Airway epithelial cell (primary cell): ENCODE measurements at places on chromosomes 6 and 20. TPM values are rescaled to one million over a fixed set of nuclear protein-coding genes. Genes with fewer than 3 reads are reported as not detected.

ARFGEF3 gene
- 3.0 and 4.9 TPM in 2 replicates for total RNA-seq

TENT5A gene
- 3.1 and 3.3 TPM in 2 replicates for total RNA-seq

OXT gene
- total RNA-seq = not detected in 2 replicates

LY6G6C gene
- 1.5 and 3.7 TPM in 2 replicates for total RNA-seq

RIPPLY2 gene
- not detected in 2 replicates for total RNA-seq

GFOD1 gene
- 8.4 and 10.2 TPM in 2 replicates for total RNA-seq

MYBL2 gene
- 38.6 and 47.8 TPM in 2 replicates for total RNA-seq

SLC22A23 gene
- total RNA-seq = 24.8 and 26.8 TPM in 2 replicates

CD24 gene
- 871 and 1,303 TPM in 2 replicates for total RNA-seq

CLDN20 gene
- 0.14 TPM in 1 of 2 replicates, not detected in the other for total RNA-seq

MRAP2 gene
- 0.46 and 0.49 TPM in 2 replicates for total RNA-seq

ZNF391 gene
- total RNA-seq = 0.65 and 2.8 TPM in 2 replicates

MOXD1 gene
- 0.88 and 1.6 TPM in 2 replicates for total RNA-seq

FBXO30 gene
- 3.4 and 5.1 TPM in 2 replicates for total RNA-seq

TAAR6 gene
- not detected in 2 replicates for total RNA-seq

FAM50B gene
- 3.3 and 5.6 TPM in 2 replicates for total RNA-seq

PLCB1 gene
- total RNA-seq = 0.85 and 1.7 TPM in 2 replicates

KHDC1L gene
- not detected in 2 replicates for total RNA-seq

SLC52A3 gene
- 0.42 and 0.71 TPM in 2 replicates for total RNA-seq

RNF182 gene
- 0.07 TPM in 1 of 2 replicates, not detected in the other for total RNA-seq

SLC35A1 gene
- 8.5 and 12.2 TPM in 2 replicates for total RNA-seq

TMEM151B gene
- under 0.01 TPM in 1 of 2 replicates, not detected in the other for total RNA-seq

TMEM170B gene
- 0.05 and 0.21 TPM in 2 replicates for total RNA-seq

MATN4 gene
- 0.05 TPM in 1 of 2 replicates, not detected in the other for total RNA-seq

HSPA1L gene
- 0.14 and 0.21 TPM in 2 replicates for total RNA-seq

NT5DC1 gene
- 5.9 and 7.9 TPM in 2 replicates for total RNA-seq
